Parietal lobe (tissue), 2 donors: ENCODE measurements at places on chromosomes 4 and X. TPM values are rescaled to one million over a fixed set of nuclear protein-coding genes. Genes with fewer than 3 reads are reported as not detected.

Gene OPHN1
- 57.9 TPM for total RNA-seq

Gene GBA3
- not detected for total RNA-seq

Gene UGT2B17
- total RNA-seq = not detected

Gene LIMCH1
- 282 TPM for total RNA-seq

Gene C4orf17
- not detected for total RNA-seq

Gene PDZD4
- 151 TPM for total RNA-seq
